ENCODE measurements at places on chromosomes 1 and 21. TPM values are rescaled to one million over a fixed set of nuclear protein-coding genes. Genes with fewer than 3 reads are reported as not detected.

Gene OR2T5
- total RNA-seq = not detected

Gene AZIN2
- total RNA-seq = 3.3 TPM

Gene APOBEC4
- total RNA-seq = 0.06 TPM

Gene PYHIN1
- total RNA-seq = not detected

Gene CD5L
- total RNA-seq = not detected
